ENCODE measurements at places on chromosomes 1 and 21. TPM values are rescaled to one million over a fixed set of nuclear protein-coding genes. Genes with fewer than 3 reads are reported as not detected.

- no peaks in the 10 kb centered on the region for H3K4me1 ChIP-seq
- H3K27ac ChIP-seq: peak overlapping the region; percentile 53
- DNase-seq: no peak
- H3K36me3 ChIP-seq: peaks cover 22% of the 10 kb centered on the region
- no peak overlapping the region for H3K4me3 ChIP-seq
These were observed 30.4 kb downstream of the SLC19A1 start for GRCh38 chr21:45511661-45512431.

- no peaks in the 10 kb centered on the region for H3K27me3 ChIP-seq
- H3K27ac ChIP-seq: no peak overlapping the region
- DNase-seq: no peak
- H3K4me1 ChIP-seq: no peaks in the 10 kb centered on the region
- no peaks in the 10 kb centered on the region for H3K36me3 ChIP-seq
These were observed 6.1 kb downstream of the SPOCD1 start for GRCh38 chr1:31809698-31810097.

Gene OSBPL9
- total RNA-seq: 108 TPM

Gene NHLH1
- 0.11 TPM for total RNA-seq

Gene TNFRSF25
- total RNA-seq: 24.4 TPM
